CD8-positive, alpha-beta memory T cell (primary cell): ENCODE measurements at places on chromosomes 2 and 18. TPM values are rescaled to one million over a fixed set of nuclear protein-coding genes. Genes with fewer than 3 reads are reported as not detected.

GRCh38 chr18:27843783-27844777, 332.9 kb downstream of the CDH2 start:
- H3K4me3 ChIP-seq = no peak overlapping the region
- H3K4me1 ChIP-seq = no peaks in the 10 kb centered on the region
- H3K36me3 ChIP-seq = no peaks in the 10 kb centered on the region
- no peaks in the 10 kb centered on the region for H3K27me3 ChIP-seq
- H3K27ac ChIP-seq = no peak overlapping the region

DNA sequence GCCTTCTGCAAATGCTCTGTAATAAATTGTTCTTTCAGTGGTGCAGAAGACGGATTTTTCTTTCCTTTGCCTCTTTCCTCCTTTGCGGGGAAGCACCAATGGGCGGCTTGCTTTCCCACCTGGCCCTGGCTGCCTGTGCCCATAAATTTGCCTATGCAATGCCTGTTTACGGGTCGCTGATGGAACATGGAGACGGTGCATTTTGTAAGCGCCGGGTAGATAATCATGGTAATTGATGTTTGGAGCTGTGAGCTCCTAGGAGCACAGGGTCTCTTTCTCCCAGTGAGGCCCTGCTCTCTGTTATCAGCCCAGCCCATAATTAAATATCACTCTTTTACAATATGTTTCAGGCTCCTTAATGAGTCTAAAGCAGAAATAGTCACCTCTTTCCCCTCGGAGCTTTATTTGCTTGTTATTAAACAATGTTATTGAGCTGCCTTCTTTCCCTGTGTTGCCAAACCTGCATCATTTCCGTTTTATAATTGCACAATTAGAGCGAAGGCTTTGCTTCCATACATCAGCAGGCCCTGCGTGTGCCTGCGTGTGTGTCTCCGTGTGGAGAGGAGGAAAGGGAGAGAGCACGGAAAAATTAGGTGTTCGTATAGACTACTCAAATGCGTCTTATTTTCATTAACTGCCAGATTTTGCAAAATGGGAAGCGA, 437.4 kb upstream of the POU3F3 start:
- H3K27me3 ChIP-seq = no peaks in the 10 kb centered on the region
- no peaks in the 10 kb centered on the region for H3K36me3 ChIP-seq

GRCh38 chr2:240329778-240330177, 105.7 kb upstream of the GPC1 start:
- H3K27me3 ChIP-seq = no peaks in the 10 kb centered on the region
- H3K36me3 ChIP-seq = no peaks in the 10 kb centered on the region
- H3K4me3 ChIP-seq = no peak overlapping the region
- no peaks in the 10 kb centered on the region for H3K4me1 ChIP-seq
- no peak for DNase-seq

GRCh38 chr2:112995346-112995920, 9.8 kb upstream of the IL36A start:
- H3K36me3 ChIP-seq = no peaks in the 10 kb centered on the region
- H3K4me1 ChIP-seq = peaks cover 37% of the 10 kb centered on the region
- H3K4me3 ChIP-seq = peak overlapping the region; percentile 26
- H3K27ac ChIP-seq = no peak overlapping the region
- no peaks in the 10 kb centered on the region for H3K27me3 ChIP-seq

DNA sequence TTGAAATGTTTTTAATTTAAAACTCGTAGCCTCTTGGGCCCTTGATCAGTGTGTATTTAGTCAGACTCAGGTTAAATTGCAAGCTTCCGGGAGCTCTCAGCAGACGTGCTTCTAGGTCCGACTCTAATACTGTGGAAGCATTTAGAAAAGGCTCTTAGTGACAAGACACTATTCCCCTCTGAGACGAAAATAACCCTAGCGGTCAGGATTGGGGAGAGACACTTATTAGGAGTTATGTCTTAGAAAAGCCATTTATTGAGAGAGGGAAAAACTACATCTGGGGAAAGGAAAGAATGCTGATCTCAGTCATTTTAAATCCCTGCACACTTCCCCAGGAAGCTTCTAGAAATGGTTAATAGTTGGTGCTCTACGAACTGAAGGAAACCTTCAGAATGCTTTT, 110.5 kb upstream of the NCK2 start:
- H3K27ac ChIP-seq = no peak overlapping the region
- DNase-seq = no peak
- no peaks in the 10 kb centered on the region for H3K4me1 ChIP-seq
- H3K27me3 ChIP-seq = no peaks in the 10 kb centered on the region
- H3K4me3 ChIP-seq = no peak overlapping the region

- no peaks in the 10 kb centered on the region for H3K27me3 ChIP-seq
- DNase-seq = no peak
- no peak overlapping the region for H3K4me3 ChIP-seq
- no peaks in the 10 kb centered on the region for H3K36me3 ChIP-seq
These were observed 78.5 kb downstream of the XDH start for GRCh38 chr2:31335921-31336585.

DNA sequence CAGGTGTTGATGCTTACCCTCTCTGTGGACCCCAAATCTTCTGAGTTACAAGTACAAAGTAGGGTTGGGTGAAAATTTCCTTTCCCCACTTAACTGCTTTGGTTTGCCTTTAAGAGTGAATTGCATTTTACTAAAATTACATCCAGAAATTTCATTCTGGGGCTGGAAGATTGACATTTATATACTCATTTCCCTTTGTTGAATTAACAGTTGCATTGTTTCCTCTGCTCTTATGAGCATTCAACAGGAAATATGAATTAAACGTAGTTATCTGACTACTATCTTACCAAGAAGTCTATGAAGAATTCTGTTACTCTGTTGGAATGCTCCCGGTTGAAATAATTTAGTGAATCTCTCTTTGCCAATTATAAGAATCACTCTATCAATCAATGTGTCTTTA, 1231.1 kb upstream of the NXPH2 start:
- no peak overlapping the region for H3K27ac ChIP-seq
- no peak for DNase-seq
- H3K4me3 ChIP-seq = no peak overlapping the region
- H3K36me3 ChIP-seq = no peaks in the 10 kb centered on the region
- no peaks in the 10 kb centered on the region for H3K27me3 ChIP-seq
- H3K4me1 ChIP-seq = no peaks in the 10 kb centered on the region

- DNase-seq = no peak
- H3K27me3 ChIP-seq = no peaks in the 10 kb centered on the region
These were observed 190.0 kb downstream of the CYRIA start for GRCh38 chr2:16475586-16475985.

DNA sequence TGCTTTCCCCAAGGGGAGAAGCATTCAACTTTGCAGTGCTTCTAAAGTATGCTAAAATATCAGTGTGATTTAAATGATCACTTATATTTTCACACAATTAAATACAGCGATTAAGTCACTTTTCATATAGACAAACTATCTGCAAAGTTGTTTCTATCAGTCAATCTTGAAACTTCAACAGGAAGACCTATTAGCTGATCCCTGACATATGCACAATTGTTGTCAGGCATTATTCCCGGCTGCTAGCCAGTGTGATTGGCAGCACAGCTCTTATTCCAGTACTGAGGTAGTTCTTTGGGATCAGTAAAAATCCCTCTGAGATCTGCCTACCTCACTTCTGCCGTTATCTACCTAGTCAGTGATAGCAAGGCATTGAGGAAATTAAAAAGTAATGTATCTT, 629.5 kb downstream of the NR4A2 start:
- no peaks in the 10 kb centered on the region for H3K4me1 ChIP-seq
- DNase-seq = no peak
- no peaks in the 10 kb centered on the region for H3K36me3 ChIP-seq

GRCh38 chr2:108936076-108936864, 52.8 kb downstream of the EDAR start:
- no peak overlapping the region for H3K4me3 ChIP-seq
- H3K36me3 ChIP-seq = no peaks in the 10 kb centered on the region
- no peaks in the 10 kb centered on the region for H3K27me3 ChIP-seq
- DNase-seq = no peak
- H3K27ac ChIP-seq = no peak overlapping the region

DNA sequence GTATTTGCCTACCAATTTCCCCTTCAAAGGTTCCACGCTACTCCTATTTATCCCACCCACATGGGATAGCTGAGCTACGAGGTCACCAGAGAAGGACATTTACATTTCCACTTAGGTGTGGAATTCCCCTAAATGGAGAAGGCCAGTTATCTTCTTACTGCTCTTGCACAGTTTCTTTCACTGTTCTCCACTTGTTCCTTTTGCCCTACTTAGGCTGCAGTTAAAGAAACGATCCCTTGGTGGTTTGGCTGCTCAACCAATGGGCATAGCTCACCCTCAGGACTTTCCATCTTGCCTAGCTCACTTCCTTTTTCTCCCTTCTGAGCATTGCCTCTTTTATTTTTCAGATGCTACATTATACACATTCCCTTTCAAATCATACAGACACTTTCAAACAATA, 11.2 kb upstream of the NABP1 start:
- H3K27ac ChIP-seq = no peak overlapping the region
- no peak for DNase-seq
- H3K36me3 ChIP-seq = no peaks in the 10 kb centered on the region
- H3K4me1 ChIP-seq = no peaks in the 10 kb centered on the region
- H3K27me3 ChIP-seq = no peaks in the 10 kb centered on the region
- no peak overlapping the region for H3K4me3 ChIP-seq

The TMEM150A gene
- total RNA-seq = 6.3 TPM

The CROCC2 gene
- not detected for total RNA-seq

The GNAL gene
- 0.04 TPM for total RNA-seq

The NTSR2 gene
- total RNA-seq = not detected
